ENCODE measurements at places on chromosomes 3 and 15. TPM values are rescaled to one million over a fixed set of nuclear protein-coding genes. Genes with fewer than 3 reads are reported as not detected.

C3orf20 gene
- not detected for total RNA-seq

XYLB gene
- 1.1 TPM for total RNA-seq

SQOR gene
- 56.6 TPM for total RNA-seq

C15orf39 gene
- total RNA-seq: 16.7 TPM

TNFAIP8L3 gene
- 11.3 TPM for total RNA-seq

PLA2G4E gene
- not detected for total RNA-seq

CRYBG3 gene
- total RNA-seq: 68.4 TPM

Measured in thyroid gland (tissue), 4 donors.